ENCODE measurements at places on chromosomes 3 and 15.

- DNase-seq = no peak
Observed at GRCh38 chr15:48616216-48616615, 29.3 kb downstream of the FBN1 start.

DNA sequence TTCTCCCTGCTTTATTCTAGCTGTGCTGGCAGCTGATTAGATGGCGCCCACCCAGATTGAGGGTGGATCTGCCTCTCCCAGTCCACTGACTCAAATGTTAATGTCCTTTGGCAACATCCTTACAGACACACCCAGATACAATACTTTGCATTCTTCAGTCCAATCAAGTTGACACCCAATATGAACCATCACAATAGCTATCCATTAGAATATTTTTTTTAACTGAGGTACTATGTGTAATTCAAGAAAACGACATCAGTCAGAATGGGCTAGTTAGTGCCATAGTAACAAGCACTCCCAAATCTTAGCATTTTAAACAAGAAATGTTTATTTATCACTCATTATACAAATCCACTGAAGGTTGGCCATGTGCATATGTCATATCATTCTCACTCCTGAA lies 723.1 kb downstream of the NR2F2 start:
- DNase-seq = no peak

DNA sequence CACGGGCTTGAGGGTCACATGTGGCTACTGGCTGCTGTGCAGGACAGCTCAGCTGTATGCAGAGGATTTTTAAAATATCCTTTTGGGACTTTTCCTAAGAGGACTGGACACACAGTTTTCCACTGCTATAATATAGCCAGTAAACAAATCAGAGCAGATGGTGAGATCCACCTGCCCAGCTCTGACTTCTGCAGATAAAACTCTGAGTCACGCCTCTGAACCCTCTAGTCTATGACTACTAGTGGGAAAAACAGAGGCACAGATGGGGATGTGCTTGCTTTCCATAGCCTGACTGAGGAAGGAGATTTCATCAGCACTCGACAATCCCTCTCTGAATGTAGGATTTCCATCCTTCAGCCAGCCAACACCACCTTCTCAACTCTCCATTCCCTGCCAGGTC lies 45.1 kb downstream of the COLQ start:
- no peak for DNase-seq

DNA sequence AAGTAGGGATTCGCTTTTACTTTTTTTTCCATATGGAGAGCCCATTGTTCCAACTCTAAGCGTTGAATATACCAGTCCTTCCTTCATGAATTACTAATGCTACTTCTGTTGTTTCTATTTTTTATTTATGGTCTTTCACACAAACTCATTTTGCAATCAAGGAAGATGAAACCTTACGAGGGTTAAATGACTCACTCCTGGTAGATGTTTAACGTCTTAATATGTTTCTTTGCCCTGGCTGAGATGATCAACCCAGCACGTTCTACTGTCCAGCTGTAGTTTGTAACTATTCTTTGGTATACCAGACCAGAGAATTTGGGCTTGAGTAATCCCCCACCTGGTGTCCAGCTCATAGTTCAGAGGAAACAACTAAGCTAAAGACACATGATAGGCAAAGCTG lies 23.1 kb downstream of the CDCP1 start:
- DNase-seq = no peak

- no peak for DNase-seq
Observed at GRCh38 chr15:80160570-80161156, 7.9 kb downstream of the FAH start.

GRCh38 chr3:9448071-9448470 lies 50.7 kb downstream of the SETD5 start:
- no peak for DNase-seq

DNA sequence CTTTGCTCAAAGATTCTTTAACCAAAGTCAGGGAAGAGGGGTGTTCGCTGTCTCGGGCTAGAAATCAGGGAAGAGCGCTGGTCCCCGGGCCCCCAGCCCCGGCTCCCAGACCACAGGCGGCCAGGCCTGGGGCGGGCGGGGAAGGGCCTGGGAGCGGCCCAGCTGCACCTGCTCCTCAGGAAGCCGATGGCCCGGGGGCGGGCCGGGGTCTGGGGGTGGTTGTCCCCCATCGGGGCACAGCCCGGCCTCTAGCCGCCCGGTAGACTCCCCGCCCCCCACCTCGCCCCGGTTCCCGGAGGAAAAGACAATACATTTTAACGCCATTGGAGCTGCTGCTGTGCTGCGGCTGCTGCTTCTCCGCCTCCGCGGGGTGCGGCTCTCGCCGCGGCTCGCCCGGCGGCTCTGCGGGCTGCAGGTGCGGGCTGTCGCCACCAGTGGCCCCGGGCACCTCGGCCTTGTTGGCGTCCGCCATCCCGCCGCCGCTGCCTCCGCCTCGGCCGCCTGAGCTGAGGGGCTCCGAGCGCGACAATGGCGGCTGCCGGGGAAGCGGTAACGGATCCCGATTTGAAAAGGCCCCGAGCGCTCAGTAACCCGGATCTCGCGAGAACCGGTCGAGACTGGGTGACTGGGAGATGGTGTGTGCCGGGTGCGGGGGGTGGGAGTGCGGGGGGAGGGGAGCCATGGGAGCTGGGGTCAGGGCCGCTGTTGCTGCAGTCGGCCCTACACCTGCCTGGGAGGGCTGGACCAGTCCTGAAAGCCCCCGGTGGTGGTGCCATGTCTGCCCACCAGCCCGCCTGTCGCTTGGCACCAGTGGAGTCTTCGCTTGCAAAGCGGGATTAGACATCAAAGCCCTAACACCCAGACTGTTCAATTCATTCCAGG lies at the start of gene MYEF2:
MYEF2 (minus strand) TSS at position 530 of the 882 bp plus-strand sequence; CDS start at position 472, 58 bp downstream.
- DNase-seq = no peak

DNA sequence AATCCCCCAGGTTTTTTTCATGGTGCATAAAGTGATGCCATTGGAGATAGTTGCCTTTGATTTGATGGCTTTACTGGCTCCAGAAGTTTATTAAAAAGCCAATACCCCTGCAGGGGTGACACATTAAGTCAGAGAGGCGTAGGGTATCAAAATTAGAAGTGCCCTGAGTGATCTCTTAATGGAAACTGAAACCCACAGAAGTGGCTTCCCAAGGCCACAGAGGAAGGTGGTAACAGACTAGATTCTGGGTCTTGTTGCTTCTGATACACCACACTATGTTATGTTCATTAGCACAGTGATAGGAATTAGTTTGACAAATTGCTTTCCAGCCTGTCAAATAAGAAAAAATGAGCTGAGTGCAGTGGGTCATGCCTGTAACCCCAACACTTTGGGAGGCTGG lies 112.3 kb downstream of the IQCH start:
- DNase-seq = no peak

DNA sequence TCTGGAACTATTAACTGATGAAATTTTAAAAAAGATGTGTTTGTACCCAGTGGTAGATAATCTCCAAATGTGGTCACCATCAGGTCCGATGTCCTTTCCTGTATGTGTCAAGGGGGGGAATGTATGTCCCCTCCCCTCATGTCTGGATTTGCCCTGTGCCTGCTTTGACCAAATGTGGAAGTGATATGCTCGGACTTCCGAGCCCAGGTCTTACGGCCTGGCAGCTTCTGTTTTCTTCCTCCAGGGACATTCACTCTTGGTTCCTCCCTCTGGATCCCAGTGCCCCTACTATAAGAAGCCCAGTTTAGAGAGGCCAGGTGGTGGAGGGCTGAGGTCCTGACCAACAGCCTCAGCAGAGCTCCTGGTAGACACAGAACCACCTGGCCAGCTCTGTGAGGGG lies 75.5 kb downstream of the CCR1 start:
- no peak for DNase-seq

DNA sequence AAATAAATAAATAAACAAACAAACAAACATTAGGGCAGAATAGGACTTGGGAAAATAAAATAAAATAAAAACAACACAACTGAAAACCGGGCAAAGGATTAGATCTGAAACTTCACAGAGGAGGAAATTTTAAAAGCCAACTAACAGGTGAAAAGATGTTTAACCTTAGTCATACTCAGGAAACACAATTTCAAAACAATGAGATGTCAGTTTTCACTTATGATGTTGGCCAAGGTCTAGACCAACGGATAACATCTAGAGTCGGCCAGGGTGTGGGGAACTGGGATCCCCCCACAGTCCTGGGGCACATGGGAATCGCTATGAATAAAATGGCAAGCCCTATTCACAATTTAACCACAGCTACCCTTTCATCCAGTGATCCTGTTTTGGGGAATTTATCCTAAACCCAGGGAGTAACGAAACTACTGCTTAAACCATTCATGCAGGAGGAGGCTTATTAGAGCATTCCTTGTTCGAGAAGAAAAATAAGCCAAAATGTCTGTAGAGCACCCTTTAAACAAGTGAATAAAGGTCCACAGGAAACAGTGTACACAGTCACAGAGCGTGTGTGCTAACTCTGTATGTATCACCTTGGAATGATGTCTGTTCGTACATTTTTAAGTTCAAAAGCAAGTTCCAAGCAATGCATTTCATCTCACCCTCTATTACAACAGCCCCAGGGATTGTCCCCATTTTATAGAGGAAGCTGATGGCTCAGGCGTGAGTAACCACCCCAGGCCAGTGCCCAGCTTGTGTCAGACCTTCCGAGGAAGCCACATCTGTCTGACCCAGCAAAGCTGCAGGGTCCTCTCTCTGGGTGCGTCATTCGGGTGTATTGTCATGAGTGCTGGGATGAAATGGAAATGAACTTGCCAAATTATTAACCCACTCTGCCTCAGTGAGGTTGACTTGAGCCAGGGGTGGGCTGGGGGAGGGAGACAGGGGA lies 6.3 kb upstream of the ANPEP start:
- DNase-seq = no peak

DNA sequence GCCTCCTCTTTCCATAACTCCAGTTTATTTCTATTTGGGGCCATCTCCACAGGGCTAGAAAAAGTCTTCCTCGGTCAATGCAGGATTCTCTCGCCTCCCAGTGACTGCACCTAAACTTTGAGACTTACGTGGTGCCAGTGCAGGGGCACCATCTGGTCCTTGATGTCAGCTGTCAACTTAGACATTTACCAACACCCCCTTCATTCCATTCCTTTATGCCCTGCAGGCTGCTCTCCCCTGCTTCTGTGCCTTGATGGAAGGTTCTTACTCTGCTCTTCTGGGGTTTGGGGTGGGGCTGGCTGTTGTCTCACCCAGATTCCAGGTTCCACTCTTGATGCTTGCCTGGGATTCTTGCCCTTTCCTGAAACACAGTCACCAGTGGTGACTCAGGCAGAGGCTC lies 101.8 kb downstream of the ST8SIA2 start:
- DNase-seq = no peak

- DNase-seq = no peak
Observed at GRCh38 chr3:62873761-62874710, 1.2 kb downstream of the CADPS start.

DNA sequence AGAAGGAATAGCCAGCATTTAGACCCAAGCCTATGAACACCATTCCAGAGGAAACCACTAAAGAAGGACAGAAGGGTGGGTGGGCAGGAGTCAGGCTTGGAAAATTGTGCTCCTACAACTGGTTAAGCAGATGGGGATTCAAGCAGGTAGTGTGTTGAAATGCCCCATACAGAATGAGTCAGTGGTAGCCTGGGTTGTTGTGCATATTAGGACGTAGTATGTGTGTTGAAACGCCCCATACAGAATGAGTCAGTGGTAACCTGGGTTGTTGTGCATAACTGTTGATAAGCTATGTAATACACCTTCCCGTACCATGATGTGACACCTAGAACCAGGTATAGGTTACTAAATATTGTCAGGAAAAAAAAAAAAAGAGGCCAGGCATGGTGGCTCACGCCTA lies 34.0 kb downstream of the MINDY4B start:
- DNase-seq = no peak

GRCh38 chr15:77748078-77749064 lies 115.7 kb upstream of the LINGO1 start:
- no peak for DNase-seq

DNA sequence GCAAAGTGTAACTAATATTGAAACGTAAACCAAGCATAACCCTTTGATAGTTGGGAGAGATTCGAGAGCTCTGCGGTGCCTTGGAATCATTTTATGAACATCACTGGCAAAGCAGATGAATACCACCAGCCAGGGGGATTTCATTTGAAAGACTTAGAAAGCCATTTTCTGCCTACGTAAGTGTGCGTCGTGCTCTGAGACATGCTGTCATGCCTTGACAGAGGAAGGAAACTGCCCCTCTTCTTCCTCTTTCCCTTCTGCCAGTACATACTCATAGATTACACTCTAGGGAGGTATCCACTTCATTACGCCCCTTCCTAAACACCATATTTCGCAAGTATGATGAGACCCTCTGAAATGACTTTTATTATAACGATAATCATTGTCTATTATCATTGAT lies 3.3 kb upstream of the MTHFS start:
- no peak for DNase-seq

DNA sequence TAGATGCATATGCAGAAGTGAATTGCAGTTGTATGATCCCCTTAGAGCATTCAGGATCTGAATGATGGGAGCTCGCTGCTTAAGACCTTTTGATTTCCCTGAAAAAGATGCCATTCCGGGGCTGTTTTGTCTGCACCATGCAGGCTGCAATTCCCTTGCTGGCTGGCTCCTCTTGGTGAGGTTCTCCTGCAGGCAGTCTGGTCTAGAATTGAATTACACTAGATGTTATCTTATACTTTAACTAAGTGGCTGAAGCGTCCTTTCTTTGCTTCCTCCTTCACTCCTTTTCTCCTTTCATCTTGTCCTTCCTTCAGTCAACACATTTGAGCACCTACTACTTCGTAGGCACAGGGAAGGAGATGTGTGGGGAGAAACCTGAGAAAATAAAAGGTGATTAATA lies 18.6 kb upstream of the MYZAP start:
- DNase-seq = no peak

All from stimulated activated CD4-positive, alpha-beta T cell treated with anti-CD3 and anti-CD28 coated beads, Interleukin-1b, Interleukin-23, amount 100 ng/mL, for 24 hours (primary cell).